Cerebellar nuclear complex (tissue), 1 donor: ENCODE measurements at places on chromosomes 7 and 10.

DNA sequence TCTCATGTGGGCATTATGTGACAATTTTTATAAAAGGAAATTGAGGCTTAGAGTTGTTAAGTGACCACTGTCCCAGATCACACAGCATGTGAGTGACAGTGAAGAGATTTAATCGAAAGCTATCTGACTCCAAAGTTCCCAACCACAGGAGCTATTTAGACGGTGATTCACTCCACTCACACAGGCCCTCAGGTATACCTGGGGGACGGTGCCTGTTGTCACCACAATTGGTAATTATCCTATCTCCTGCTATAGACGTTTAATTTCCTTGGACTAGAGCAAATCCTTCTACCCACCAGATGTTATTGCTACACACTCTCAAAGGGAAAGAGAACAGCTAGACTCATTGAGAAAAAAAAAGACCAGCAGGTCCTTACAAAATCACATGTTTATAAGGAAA lies 145.5 kb downstream of the KLF6 start:
- no peak for DNase-seq

- DNase-seq = no peak
Measured at GRCh38 chr7:44433255-44434022, 57.0 kb downstream of the NUDCD3 start.

GRCh38 chr10:50625649-50626132 lies 1.9 kb upstream of the SGMS1 start:
- no peak for DNase-seq

GRCh38 chr10:128896116-128896795 lies 570.8 kb upstream of the MGMT start:
- DNase-seq = no peak

DNA sequence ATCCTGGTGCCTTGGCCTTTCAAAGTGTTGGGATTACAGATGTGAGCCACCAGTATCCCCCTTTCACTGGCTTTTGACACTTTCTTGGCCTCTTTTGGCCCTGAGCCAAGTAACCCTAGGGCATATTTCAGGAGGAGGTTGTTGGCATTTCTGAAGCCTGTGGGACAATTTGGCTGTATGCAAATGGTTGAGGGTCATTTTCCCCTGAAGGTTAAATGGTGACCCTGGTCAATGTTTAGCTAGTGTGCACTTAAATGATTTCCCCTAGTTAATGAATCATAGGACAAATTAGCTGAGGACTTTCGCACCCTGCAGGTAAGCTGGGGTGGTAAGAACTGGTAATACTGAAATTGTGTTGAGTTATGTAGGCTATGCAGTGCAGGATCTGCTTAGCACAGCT lies 660.5 kb downstream of the LRMDA start:
- no peak for DNase-seq

DNA sequence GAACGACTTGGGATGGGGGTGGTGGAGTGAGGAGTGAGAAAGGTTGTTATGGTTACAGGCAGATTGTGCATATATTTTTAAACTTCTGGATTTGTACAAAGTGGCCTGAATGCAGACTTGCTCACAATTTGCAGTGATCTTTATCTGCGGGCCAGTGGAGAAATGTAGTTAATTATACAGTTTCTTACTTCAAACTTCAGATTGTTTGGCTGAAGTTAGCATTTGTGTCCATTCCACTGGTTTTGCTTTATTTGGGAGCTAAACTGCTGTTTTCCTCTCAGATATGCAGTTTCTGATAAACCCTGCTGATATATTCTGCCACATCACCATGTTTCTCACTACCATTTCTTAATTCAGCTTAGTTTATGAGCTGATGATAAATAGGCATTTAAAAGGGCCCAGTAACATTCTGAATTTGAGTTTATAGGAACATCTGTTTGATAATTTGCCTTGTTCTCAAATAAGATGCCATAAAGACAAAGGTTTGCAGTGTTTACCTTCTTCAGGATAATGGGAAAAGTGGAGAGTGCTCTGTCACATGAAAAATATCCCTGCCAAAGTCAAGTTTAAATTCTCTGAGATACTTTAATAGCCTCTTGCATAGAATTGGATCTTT lies 170.1 kb downstream of the ST7 start:
- no peak for DNase-seq

DNA sequence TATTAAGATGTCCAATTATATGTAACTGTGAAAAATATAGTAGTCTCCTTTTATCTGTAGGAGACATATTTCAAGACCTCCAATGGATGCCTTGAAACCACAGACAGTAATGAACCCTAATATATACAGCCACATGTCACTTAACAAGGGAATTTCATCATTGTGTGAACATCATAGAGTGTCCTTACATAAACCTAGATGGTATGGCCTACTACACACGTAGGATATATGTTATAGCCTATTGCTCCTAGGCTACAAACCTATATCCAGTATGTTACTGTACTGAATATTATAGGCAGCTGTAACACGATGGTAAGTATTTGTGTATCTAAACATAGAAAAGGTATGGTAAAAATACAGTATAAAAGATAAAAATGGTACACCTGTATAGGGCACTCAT lies 32.4 kb downstream of the MTPN start:
- no peak for DNase-seq

- DNase-seq = no peak
Measured at GRCh38 chr10:31171402-31172083, 139.9 kb upstream of the ZNF438 start.

DNA sequence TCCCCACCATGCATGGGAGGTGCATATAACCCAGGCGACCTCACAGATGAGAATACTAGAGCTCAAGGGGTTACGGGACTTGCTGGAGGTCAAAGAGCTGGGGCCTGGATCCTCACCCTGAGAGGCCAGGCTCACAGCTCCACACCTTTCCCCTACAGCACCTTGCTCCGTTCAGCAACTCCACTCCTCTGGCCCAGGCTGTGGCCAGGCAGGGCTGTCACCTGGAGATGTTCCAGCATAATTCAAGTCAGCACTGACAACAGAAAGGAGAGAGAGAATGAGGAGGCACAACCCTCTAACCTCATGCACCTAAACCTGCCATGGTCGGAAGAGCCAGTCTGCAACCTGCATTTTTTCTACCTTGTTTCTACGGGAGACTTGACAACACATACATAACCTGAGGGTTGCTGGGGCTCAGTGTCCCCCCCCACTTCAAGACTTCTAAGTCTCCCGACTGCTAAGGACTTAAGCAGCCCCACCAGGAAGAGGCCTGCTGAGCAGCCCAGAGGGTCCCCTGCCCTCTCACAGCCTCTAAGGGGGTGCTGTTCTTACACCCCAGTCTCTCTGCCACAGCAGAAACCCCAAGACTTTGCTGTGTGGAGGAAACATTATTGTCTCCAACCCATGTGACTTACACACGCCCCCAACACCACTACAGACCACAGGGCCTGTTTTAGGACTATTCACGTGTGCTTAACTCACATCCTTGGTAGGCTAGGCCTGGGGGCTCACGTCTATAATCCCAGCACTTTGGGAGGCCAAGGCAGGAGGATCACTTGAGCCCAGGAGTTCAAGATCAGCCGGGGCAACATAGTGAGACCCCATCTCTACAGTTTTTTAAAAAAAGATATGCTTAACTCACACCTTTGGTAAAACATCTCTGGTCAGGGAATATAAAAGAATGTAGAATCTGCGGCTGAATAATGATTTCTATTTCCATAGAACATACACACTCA lies 175.6 kb downstream of the FAM107B start:
- DNase-seq = no peak

DNA sequence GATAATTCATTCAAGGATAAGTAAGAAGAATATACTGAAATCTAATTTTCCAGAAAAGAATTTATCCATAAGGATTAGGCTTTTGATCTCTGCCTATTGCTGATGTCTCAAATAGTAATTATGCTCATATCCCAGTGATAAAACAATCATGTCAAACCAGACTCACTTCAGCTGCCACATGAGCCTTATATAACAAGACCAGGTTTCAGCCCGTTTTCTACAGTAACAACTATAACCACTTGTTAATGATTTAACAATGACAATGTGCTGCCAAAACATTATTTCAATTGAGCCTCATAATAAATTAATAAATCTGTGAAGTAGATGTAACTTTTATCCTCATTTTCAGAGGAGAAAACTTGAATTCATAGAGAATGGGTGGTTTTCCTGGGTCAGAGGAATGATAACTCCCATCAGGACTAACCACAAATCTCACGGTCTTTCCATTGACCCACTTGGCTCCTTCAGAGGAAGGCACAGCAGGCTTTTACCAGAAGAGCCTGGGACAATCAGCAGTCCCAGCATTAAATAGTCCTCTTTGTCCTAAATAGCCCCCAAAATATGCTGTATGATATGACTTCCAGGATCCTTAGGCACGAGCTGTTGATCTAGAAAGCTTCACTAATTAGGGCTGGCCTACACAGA lies 42.5 kb upstream of the SLIT1 start:
- no peak for DNase-seq
